T-helper 2 cell (primary cell): ENCODE measurements at places on chromosomes 13 and 19.

DNA sequence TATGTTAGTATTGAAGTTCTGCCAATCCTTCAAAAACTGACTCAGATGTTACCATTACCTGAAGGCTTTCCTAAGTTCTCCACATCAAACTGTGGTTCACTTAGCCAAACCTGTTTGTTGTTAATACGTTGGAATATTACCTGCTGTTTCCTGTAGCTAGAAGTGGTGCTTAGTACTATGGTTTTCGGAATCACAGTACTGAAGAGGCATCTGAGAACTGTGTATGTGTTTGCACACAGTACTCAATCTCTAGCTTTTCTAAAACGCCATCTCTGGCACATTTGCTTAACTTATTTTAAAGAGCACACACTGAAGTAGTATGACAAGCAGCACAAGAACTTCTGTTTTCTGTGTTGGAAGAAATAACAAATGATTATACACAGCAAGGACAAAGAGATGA, 248.2 kb downstream of the SHISA2 start:
- DNase-seq = no peak

GRCh38 chr13:36341718-36342117, 4.5 kb downstream of the SPART start:
- no peak for DNase-seq

GRCh38 chr13:50945669-50946068, 36.1 kb downstream of the RNASEH2B start:
- no peak for DNase-seq

GRCh38 chr13:48879432-48879831, 96.3 kb upstream of the FNDC3A start:
- peak; percentile 35 for DNase-seq

GRCh38 chr13:40275155-40275554, 391.3 kb downstream of the FOXO1 start:
- no peak for DNase-seq
